SK-N-SH treated with all-trans-retinoic acid at 6 μM for 48 hours (cell line): ENCODE measurements at places on chromosomes 4 and X.
A peak's percentile ranks its signal among the peaks of the same experiment; 100 is the strongest.

GRCh38 chrX:25025615-25026014, 9.8 kb upstream of the ARX start:
- ATAC-seq, result no peak

DNA sequence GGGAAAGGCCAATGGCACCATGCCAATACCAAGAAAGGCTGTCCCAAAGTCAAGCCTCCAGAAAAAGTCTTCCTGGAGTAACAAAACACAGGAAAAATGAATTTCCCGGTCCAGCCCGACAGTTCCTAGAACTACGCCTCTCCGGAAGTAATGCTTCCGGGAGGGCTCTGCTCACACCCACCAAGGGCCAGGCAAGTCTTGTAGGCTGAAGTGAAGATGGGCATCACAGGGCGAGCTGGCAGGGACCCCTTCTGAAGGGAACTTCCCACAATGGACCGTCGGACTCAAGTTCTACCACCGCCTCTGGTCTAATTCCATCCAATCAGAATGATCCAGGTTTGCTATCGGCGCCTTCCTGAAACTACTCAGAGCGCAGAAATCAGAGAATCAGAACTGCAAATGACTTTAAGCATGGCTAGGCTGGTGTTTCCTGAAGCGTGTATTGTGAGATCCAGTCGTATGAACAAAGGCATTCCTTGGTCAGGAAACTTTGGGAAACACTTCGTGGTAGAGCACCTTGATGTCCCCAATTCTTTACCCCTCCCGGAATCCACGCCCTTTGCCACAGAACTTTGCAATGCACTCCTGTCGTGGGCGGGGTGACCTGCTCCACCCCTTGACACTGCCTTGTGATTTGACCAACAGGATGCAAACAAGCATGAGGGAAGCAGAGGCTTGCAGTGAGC, 127.8 kb downstream of the BCOR start:
- ATAC-seq, result no peak

- ATAC-seq, result peak; percentile 16; the same call in 1 of the 3 replicates
Measured at GRCh38 chrX:120768254-120768653, 107.4 kb downstream of the CT47B1 start.

GRCh38 chr4:111712093-111712677, 433.1 kb upstream of the FAM241A start:
- no peak for ATAC-seq

- ATAC-seq, result no peak
Measured at GRCh38 chrX:19256986-19257385, 86.7 kb upstream of the PDHA1 start.

DNA sequence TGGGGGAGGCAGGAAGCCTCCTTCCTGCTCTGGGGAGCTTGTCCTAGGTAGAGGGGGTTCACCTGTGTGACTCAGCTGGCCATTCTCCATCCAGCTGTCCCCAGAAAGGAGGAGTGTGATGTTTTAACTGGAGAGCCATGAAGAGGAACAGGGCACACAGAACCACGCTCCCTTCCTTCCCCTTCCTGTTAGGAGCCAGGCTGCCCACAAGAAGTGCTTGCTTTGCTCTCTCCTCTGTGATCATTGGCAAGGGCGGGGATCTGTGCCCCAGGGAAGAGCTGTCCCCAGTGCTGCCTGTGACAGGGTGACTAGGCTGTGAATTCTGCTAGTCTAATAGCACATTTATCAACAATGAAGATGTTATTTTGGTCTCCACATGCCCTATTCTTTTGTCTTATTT, 169.6 kb upstream of the GATB start:
- no peak for ATAC-seq

DNA sequence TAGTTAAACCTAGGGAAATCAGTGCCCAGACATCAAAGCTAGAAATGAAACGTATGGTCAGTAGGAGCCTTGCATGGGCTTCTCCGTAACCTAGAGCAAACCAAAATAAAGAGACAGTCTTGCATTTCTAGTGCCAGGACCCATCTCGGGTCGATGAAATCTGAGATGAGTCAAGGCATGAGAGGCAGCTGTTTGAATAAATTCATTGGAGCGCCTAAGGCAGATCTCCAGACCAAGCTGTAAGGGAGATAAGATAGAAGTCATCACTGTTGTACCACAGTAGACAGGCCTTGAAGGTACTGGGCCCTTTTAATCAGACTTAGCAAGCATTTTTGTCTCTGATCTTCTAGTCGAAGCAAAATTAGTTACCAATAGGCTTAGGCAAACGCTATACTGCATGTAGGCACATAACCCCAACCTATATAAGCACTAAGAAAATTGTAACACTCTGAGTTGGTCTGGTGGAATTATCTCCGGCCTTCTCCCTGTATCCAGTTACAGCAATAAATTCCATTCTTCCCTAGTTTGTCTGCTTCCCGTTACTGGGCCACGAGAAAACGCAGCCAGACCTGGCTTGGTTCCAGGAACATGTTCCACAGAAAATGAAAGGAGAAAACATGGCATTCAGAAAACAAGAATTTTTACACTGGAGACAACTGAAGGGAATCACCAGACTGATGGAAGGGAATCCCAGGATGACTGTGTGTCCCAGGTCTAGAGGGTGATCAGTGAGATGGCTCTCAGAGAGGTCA, 21.1 kb upstream of the PAPSS1 start:
- ATAC-seq, result peak; percentile 75

- no peak for ATAC-seq
Measured at GRCh38 chr4:67019686-67020437, 525.4 kb downstream of the CENPC start.

DNA sequence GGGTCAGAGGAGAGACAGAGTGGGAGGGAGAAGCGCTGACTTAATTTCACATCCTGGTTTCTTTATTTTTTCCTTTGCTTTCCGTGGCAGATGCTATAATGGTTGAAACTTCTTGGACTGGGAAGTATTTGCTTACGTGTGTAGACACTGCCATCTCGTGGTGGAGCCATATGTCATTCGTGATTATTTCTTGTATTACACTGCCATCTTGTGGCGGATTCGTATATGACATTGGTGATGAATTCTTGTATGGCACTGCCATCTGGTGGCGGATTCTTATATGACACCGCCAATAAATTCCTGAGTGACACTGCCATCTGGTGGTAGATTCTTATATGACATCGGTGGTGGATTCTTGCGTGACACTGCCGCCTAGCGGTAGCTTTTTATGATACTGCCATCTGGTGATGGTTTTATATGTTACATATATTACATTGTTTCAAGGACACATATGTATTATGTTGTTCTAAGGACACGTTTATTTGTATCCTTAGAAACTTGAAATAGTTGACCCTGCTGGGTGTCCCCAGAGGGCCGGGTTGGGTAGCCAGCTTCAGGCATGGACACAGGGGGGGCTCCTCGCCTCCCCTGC, 37.3 kb upstream of the CLCN4 start:
- peak; percentile 45; the same call in 1 of the 3 replicates for ATAC-seq

DNA sequence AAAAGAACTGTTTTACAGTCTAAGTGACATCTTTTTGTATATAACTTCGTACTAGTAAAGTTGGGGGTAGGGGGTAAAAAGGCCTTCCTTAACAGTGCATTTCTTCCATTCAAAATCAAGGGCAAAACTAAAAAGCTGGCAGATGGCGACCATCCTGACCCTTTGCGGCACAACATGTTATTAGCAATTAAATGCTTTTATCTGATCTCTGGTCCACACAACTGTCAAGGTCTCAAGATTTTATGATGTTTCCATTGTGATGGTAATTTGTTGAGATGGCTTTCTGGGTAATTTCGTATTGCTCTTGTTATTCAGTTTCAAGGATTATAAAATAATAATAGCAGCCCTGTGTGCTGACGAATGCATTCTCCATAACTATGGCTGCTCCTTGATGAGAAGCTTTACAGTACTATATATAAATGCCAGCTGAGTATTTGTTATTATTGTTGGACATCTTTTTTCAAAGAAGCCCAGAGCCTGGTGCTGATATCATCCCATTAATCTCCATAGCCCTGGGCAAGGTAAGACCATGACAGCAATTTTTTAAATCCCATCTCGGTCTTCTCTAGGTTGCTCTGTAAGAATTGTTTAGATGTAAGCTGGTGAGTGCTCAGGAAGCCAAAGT, 89.5 kb downstream of the CBR4 start:
- ATAC-seq, result peak; percentile 3; the same call in 1 of the 3 replicates

DNA sequence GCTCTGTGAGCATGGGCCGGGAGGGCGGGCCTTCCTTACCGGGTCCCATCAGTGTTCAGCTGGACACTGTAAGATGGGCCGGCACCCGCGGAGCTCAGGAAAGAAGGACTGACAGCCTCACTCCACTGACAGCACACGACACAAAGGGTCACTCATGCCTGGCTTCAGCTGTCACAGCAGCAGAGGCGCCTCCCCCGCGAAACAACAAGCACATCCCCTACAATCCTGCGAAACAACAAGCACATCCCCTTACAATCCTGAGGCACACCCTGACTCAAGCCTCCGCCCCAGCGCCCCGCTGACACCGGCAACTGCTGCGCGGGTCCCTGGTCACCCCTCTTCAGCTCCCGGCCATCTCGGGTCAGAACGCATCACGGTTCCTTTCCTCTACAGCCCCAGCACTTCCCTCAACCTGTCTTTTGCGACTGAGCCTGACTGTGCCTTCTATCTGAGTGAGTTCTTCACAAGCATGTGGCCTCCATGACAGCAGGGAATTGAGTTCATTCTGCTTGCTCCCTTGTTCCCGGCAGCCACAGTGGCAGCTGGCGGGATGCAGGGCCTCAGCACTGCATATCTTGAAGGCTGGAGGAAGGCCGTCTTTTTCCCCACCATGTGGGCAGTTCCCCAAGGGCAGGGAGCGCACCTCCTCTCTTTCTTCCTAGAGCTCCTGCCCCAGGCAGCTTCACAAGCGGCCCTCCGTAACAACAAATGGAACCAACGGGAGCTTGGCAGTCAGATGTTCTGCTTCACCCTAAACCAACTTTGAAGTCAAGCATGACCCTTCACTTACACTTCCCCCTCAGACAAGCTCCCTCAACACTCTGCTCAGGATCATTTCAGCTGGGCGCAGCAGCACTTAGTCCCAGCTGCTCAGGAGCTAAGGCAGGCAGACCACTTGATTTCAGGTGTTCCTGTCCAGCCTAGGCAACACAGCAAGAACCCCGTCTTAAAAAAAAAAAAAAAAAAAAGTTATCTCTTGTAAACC, 39.6 kb downstream of the SCD5 start:
- ATAC-seq, result no peak

DNA sequence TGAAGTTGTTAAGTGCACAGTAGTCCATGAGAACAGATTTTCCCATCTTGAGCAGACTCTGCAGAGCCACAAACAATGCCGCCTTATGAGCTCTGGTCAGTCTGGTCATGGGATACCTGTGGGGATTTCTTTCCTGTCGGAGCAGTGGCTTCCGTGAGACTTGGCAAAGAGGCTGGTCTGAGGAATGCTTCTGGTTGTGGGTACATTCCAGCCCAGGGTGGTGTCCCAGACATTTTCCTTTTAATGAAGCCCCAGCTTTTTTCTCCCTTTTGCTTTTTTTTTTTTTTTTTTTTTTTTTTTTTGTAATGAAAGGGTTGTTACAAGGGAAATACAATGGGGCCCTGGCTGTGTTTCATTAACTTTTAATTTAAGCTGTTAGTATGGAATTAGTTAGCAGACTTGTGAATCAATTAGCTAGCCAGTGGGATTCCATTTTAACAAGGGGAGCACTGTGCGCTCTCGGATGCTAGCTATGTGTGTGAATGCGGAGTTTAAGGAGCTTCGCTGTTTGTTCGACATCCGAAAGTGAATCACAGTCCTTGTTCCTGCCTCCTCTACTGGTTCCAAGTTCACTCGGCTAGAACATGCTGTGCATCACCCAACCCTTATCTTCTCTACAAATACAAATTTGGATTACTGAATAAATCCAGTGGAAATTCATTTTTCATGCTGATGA, 225.1 kb downstream of the CBR4 start:
- ATAC-seq, result peak; percentile 28; the same call in 2 of the 3 replicates

GRCh38 chr4:24894846-24895245, 18.0 kb downstream of the CCDC149 start:
- ATAC-seq, result no peak

DNA sequence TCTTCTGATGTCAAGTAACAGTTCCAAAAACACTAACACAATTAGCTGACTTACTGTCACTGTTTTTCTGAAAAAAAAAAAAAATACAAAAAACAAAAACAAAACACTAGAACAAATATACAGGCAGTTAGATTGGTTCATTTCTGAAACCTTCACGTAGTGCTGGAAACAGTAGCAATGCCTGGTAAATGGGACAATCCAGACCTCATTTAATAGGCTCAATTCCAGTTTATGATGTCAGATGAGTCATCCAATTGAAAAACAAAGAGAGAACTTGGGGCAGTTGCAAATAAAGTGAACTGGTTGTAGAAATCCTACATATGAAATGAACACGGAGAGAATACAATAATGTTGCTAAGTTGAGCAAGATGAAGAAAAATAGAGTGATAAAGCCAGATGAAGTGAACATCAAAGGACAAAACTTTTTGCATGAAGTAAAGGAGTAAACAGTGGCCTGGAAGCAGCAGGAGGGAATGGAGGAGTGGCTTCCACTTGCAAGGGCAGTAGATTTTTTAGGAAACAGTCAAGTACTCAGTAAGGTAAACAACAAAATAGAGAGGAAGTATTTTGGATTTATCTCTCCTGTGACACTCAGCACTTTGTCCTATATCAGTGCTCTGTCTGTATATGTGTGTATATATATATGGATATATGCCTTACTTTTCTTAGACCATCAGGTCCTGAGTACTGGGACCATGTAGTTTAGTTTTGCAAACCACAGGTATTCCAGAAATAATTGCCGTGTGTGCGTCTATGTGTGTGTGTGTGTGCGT, 39.3 kb upstream of the MAGEA10 start:
- no peak for ATAC-seq

- no peak for ATAC-seq
Measured at GRCh38 chr4:118077767-118078105, 43.5 kb downstream of the NDST3 start.

GRCh38 chr4:32440391-32440790, 1720.2 kb downstream of the PCDH7 start:
- no peak for ATAC-seq

- no peak for ATAC-seq
Measured at GRCh38 chr4:188194421-188194820, 55.2 kb downstream of the TRIML1 start.

DNA sequence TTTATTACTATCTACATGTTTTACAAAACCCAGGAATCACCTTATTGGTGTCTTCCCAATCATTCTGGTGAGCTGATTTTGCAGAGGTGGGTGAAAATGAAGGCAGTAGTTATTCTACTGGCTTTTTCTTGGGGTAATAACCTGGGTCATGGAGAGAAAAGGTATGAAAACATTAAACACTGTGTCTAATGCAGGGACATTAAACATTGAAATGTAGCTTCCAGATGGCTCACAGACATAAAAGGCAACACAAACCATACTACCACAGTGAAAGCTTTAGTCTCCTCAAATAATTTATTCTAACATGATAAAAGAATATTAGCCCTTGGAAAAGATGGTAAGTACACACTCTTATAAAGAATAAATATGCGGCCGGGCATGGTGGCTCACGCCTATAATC, 8.0 kb downstream of the SETD7 start:
- no peak for ATAC-seq

GRCh38 chrX:135295238-135295943, 13.9 kb upstream of the ETDC start:
- peak; percentile 99 for ATAC-seq

DNA sequence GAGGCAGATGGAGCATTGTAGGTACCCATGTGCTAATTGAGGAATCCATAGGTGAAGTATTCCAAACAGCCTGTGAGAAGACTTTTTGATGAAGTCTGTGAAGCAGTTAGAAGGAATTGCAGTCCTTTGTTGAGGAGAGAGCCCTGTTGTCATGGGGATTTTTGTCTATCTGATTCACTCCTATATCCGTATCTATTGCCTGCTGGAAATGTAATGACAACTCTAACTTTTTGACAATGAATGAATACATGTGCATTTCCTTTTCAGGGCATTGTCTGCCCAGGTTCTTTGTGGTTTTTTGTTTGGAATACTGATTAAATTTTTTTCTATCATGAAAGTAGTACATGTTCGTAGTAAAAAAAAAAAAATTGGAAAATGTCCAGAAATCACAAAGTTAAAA, 31.1 kb downstream of the STK32B start:
- no peak for ATAC-seq
